ENCODE measurements at places on chromosomes 5 and 9.

GRCh38 chr5:168202996-168203395 lies 88.4 kb upstream of the WWC1 start:
- no peak for DNase-seq

- DNase-seq: no peak
Observed at GRCh38 chr5:77772729-77773128, 3.4 kb downstream of the TBCA start.

- no peak for DNase-seq
Observed at GRCh38 chr9:14170392-14170931, 143.5 kb downstream of the NFIB start.

GRCh38 chr5:179620703-179621350 lies 2.6 kb downstream of the HNRNPH1 start:
- DNase-seq: no peak

GRCh38 chr5:132370971-132371602 lies 1.6 kb downstream of the SLC22A5 start:
- DNase-seq: no peak

DNA sequence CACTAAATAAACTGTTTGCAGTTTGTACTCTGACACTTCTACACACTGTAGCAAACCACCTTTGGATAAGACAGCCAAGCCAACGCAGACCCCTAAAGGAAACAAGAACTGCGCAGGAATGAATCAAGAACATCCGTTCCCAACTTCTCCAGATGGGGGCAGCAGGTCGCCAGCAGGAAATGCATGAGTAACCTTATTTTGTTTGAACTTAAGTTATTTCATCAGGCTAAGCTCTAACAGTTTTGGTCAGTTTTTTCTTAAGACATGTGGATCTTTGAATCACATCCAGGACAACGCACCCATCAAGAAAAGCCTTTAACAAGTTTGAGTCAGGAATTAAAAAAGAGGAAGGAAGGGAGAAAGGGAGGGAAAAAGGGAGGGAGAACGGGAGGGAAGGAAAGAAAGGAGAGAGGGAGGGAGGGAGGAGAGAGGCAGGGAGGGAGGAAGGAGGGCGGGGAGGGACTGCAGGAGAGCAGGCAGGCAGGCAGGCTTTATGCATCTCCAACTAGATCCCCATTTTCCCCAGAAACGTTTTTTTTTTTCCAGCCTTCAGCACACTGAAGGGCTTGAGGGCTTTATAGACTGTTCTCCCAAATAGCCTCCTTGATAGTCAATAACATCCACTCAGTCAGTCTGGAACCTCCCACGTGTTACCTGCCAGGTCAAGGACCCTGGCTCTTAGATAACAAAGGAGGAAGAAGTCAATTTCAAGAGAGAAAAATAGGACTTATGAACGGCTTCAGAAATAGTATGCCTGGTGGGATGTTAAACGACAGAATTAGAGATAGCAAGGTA lies 22.2 kb downstream of the BHMT start:
- DNase-seq: peak; percentile 66
